Right atrium auricular region (tissue), 2 donors: ENCODE measurements at places on chromosomes 4 and X.

DNA sequence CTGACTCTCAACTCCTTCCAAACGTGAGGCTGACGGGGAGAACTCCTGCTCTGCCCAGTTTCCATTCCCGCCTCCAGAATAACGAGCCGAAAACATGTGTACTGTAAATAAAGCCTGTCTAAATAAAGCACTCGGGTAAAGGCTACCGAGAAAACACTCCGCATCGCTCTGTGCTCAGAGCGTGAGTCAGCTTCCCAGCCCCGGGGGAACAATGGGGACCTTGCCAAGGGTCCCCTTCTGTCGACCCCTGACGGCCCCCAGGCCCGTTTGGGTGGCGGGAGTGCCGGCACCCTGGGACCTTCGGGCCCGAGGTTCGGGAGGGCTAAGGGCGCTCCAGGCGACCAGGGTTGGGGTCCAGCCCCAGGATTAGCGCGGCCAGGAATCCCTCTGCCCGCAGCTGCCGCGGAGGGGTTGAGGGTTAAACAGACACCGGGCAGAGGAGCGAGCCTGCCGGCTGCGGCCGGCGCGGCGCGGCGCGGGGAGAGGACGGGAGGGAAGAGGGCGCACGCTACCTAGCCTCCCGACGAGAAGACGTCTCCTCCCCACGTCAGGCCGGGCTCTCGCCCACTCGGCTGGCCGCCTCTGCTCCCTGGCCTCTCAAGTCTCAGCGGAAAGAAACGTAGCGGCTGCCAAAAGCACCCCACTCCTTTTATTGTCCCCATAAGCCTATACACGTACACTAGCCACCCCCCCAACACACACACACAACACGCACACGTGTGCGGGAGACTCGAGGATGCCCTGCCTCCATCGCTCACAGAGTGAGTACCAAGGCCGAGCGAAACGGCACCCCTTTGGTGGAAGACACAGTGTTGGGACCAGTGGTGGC lies 85.5 kb downstream of the BCOR start:
- no peaks in the 10 kb centered on the region for H3K4me1 ChIP-seq
- H3K36me3 ChIP-seq = no peaks in the 10 kb centered on the region
- peak overlapping the region; percentile 58 for H3K4me3 ChIP-seq
- no peaks in the 10 kb centered on the region for H3K27me3 ChIP-seq
- peak overlapping the region; percentile 86 for H3K27ac ChIP-seq
- DNase-seq = no peak

DNA sequence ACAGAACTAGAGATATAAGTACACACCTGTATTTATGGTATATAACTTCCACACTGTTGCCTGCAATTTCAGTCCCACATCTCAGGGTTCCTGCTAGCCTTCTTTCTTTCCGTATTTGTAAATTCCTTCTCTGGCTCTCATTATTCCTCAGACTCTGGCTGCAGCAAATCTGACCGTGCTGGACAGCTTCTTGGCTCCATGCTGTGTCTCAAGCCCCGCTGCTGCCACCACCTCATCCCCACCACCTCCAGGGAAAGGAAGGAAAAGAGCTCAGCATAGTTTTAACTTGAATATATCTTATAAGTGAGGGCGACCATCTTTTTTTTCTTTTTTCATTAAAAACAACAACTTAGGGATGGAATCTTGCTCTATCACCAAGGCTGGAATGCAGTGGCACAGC lies 155.6 kb upstream of the CXCL13 start:
- DNase-seq = no peak
- no peak overlapping the region for H3K27ac ChIP-seq
- no peaks in the 10 kb centered on the region for H3K4me1 ChIP-seq
- H3K4me3 ChIP-seq = no peak overlapping the region

DNA sequence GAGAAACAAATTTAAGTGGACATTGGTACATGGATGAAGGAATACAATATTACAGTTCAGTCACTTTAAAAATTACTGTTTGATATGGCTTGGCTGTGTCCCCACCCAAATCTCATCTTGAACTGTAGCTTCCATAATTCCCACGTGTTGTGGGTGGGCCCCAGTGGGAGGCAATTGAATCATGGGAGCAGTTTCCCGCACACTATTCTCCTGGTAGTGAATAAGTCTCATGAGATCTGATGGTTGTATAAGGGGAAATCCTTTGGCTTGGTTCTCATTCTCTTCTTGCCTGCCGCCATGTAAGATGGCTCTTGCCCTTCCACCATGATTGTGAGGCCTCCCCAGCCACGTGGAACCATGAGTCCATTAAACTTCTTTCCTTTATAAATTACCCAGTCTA lies 804.2 kb upstream of the FRG1 start:
- no peaks in the 10 kb centered on the region for H3K36me3 ChIP-seq
- no peaks in the 10 kb centered on the region for H3K4me1 ChIP-seq
- no peak for DNase-seq
- no peaks in the 10 kb centered on the region for H3K27me3 ChIP-seq

GRCh38 chr4:46425775-46426400 lies 36.0 kb upstream of the GABRA2 start:
- H3K4me3 ChIP-seq = no peak overlapping the region
- no peaks in the 10 kb centered on the region for H3K4me1 ChIP-seq
- H3K27me3 ChIP-seq = no peaks in the 10 kb centered on the region
- H3K27ac ChIP-seq = no peak overlapping the region

DNA sequence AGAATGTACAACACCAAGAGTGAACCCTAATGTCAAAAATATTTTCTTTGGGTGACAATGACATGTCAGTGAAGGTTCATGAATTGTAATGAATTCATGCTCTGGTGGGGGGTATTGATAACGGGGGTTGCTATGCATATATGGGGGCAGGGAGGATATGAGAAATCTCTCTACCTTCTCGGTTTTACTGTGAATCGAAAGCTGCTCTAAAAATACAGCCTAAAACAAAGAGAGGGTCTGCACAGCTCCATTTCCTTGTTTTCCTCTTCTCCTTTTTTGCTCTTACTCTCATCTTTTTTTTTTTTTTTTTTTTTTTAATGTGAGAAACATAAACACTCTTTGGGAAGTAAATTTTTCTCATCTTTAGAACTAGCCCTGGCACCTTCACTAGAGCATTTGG lies 85.8 kb downstream of the DCTD start:
- no peaks in the 10 kb centered on the region for H3K4me1 ChIP-seq
- no peaks in the 10 kb centered on the region for H3K36me3 ChIP-seq
